ENCODE measurements at places on chromosomes 13 and 19.

DNA sequence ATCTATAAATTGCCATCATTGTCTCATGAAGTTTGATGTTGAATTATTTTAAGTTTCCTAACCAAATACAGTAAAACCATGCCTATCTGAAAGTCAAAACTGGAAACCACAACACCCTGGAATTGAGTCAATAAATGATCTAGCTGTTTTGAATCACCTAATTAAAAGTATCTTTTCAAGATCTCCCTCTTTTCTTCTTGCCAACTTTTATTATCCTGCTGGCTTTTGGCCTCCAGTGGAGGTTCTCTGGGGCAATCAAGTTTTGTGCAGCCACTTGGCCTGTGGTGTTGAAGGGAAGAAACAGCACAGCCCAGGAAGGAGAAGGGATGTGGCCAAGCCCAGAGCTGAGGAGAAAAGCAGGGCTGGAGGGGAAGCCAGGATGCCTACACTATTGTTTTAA is 255.4 kb downstream of the COG6 start:
- no peak for DNase-seq

- no peak for DNase-seq
Measured at GRCh38 chr13:109727251-109727650, 59.1 kb downstream of the IRS2 start.

DNA sequence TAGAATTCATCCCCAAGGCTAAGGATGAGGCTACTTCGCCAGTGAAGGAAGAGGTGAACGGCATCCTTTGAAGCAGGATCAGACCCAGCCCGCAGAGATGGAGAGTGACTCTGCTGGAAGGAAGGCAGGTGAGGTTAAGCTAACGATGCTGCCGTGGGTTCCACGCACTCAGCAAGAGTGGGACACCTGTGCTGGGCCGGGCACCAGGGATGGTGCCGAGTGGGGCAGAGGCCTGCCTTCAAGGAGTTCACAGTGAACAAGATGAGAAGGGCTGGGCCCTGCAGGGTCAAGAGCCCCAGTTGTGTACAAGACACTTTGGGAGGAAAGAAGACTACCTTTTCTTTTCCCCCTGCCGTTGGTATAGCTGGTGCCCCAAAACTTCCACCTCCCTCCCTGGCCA is 606.6 kb downstream of the LIG4 start:
- no peak for DNase-seq

DNA sequence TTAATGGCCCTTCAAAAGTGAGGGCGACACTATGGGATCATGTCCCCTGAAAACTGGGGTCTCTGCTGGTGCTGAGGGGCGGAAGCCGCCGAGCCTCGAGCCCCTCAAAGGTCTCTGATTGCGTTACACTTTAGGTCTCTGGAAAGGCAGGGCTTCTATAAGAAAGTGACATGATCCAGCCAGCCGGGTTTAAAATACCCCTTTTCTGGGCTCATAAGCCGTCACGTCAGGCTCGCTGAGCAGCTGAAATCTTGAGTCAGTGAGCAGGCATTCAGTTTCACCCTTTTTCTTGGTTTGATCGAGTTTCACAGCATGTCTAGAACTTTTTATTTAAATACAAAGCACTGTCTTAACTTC is 600 bp upstream of the HMGB1 start:
- no peak for DNase-seq

- no peak for DNase-seq
Measured at GRCh38 chr19:31072451-31072850, 276.8 kb downstream of the TSHZ3 start.

DNA sequence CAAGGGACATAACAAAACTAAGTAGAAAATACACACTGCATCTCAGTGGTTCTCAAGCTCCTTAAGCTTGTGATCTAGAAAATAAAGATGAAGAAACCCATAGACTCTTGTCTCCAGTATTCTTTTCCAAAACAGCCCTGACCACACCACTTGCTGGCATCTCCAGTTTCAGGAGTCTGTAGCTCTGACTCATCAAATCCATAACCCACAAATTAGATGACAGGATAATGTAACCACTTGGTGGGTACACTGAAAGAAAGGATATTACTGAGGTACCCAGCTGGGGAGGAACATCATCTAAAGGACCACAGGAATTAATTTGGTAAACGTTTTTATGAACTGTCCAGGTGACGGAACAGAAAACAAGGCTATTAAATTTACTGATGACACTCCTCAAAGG is 214.7 kb downstream of the VWA8 start:
- peak; percentile 46 for DNase-seq

DNA sequence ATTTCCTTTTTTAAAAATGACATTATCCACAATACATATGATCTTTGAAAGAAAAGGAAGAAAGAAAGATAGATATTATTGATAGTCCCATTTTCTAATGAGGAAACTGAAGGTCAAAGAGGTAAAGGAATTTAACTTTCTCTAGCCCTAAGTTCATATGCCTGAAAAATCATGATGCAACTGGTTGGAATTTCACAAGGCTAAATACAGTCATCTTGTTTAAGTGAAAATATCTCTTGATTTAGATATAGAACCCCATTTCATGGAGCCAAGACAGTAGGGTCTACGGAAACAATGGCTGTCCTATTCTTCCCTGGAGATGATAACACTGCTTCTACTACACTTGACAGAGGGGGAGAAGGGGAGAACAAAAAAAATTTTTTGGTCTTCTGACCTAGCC is 366.2 kb downstream of the DNAJC15 start:
- no peak for DNase-seq

- no peak for DNase-seq
Measured at GRCh38 chr19:44903216-44903601, 2.4 kb upstream of the APOE start.

All from urothelium cell line (cell line).